Left ventricle myocardium inferior (tissue), 1 donor: ENCODE measurements at places on chromosomes 4 and X. TPM values are rescaled to one million over a fixed set of nuclear protein-coding genes. Genes with fewer than 3 reads are reported as not detected.

Gene ALPK1
- 3.1 TPM for total RNA-seq

Gene EDA2R
- 1.7 TPM for total RNA-seq

Gene TLL1
- 1.0 TPM for total RNA-seq

Gene AFF2
- 0.27 TPM for total RNA-seq

Gene CTSO
- total RNA-seq = 5.8 TPM

Gene DMRTC1
- total RNA-seq = not detected

Gene PPARGC1A
- total RNA-seq = 108 TPM

Gene MAP7D2
- total RNA-seq = 0.44 TPM

Gene GJB1
- total RNA-seq = not detected
